Activated CD8-positive, alpha-beta memory T cell treated with anti-CD3 and anti-CD28 coated beads, Interleukin-2, amount 50 U/mL, for 4 hours (primary cell): ENCODE measurements at places on chromosomes 2 and 18.

DNA sequence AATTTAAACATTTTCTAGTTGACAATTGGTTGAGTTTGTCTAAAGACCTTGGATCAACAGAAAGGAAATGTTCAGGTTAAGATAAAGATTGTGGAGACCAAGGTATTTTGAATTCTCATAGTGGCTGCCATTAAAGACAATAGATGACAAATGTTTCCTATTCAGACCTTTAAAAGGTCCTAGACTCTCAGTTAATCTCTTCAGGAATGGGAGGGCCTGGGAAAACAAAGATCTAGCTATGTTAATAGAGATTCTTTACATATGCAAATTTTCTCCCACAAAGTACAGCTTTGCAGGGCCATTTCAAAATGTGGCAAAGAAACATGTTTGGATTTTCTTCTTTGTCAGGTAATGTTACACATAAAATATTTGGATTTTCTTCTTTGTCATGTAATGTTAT, 403.9 kb downstream of the SPAG16 start:
- DNase-seq = no peak

DNA sequence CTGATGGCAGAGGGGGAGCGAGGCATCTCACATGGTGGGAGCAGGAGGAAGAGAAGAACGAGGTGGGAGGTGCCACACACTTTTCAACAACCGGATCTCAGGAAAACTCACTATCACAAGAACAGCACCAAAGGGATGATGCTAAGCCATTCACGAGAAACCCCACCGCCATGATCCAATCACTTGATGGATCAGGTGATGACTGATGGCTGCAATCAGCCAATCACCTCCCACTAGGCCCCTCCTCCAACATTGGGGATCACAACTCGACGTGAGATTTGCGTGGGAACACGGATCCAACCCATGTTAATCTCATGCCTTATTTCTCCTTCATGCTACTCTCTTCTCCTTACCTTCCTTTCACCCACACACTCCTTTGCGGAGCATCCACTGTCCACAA, 143.6 kb downstream of the ANTXR1 start:
- DNase-seq = no peak

- peak; percentile 29 for DNase-seq
Observed at GRCh38 chr2:179020156-179020750, 29.7 kb downstream of the CCDC141 start.

DNA sequence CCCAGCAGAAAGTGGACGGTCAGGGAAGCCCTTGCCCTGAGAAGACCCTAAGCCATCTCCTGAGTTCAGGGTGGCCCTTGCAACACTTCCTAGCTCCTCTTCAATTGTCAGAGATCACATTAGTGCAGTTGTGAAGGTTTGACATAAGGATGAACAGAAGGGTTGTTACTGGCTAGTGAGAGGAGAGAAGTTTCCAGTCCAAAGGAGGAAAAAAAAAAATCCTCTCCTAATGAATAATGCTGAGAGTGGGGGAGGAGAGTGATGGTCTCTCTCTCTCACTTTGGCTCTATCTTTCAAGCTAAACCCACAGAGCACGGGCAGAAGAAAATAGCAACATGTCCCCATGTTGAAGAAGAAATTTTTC, 819.9 kb downstream of the BCL11A start:
- DNase-seq = no peak

GRCh38 chr2:144201126-144201525, 318.8 kb downstream of the ZEB2 start:
- no peak for DNase-seq

GRCh38 chr2:67255933-67256615, 141.1 kb upstream of the ETAA1 start:
- DNase-seq = no peak

- no peak for DNase-seq
Observed at GRCh38 chr18:75041586-75041985, 167.4 kb downstream of the PTGR3 start.

GRCh38 chr18:3879836-3880120, 429.8 kb downstream of the TGIF1 start:
- no peak for DNase-seq

- no peak for DNase-seq
Observed at GRCh38 chr2:234278556-234279255, 218.2 kb downstream of the ARL4C start.

- no peak for DNase-seq
Observed at GRCh38 chr18:48908916-48909315, 41.8 kb downstream of the SMAD7 start.

DNA sequence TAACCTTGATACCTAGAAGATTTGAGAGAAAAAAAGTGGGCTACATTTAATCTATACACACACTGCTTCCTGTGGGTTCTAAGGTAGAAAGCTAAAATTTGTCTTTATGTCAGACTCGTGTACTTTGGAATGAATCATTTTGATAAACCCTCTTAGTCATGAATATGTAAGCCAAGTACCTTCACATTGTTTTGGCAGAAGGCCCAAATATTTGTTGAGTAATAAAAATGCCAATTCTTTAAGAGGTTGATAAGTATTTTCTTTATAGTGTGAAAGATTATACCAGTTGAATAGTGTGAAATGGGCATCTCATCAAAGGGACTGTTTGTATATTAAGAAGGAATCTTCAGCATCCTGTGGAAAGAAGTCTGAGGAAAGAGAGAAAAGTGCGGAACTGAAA, 1464.7 kb upstream of the ZEB2 start:
- no peak for DNase-seq

DNA sequence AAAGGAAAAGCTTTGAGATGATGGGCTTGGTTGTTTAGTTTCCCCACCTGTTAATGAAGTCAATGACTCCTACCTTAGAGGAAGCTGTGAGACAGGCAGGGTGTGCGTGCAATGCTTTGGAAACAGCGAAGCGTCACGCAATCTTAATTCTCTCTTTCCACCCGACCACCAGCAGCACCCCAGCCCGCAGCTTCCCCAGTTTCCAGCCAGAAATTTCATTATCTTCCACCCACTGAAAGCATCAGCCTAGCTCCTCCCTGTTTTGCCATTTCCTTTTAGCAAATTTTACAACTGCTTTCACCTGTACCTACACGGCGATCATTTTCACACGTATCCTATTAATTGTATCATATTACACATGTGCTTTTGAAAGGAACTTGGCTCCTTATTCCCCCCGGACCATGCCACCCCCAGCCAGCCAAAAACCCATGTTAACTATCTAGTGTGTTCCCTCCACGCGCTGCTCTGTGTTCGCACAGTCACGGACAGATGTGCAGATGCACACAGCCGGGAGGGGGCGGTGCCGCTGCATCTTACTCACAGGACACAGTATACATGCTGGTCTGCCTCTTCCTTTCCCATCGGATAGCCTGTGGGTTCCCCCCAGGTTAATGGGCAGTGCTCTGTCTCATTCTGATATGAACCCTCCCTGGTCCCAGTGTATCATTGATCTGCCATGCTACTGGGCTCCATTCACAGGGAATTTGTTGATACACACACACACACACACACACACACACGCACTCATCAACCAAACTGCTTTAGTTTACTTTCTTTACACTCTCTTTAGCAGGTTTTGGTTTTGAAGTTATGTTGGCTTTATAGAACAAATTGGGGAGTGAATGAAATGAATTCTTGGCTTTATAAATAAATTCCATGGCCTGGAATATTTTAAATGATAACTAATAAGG, 22.4 kb downstream of the CYP27C1 start:
- DNase-seq = peak; percentile 46

- DNase-seq = no peak
Observed at GRCh38 chr2:122239440-122239839, 484.0 kb downstream of the TSN start.

GRCh38 chr2:235106874-235107639, 155.2 kb downstream of the SH3BP4 start:
- no peak for DNase-seq

- no peak for DNase-seq
Observed at GRCh38 chr2:39455826-39456225, 18.7 kb upstream of the MAP4K3 start.

DNA sequence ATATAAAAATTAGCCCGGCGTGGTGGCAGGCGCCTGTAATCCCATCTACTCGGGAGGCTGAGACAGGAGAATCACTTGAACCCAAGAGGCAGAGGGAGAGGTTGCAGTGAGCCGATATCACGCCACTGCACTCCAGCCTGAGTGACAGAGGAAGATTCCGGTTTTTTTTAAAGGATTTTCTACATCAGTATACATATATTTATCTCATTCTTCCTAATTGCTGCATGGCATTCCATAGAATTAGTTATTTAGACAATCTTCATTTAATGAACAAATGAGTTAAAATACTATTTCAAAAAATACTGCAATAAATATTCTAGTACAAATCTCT, 2.0 kb downstream of the GTF3C2 start:
- DNase-seq = no peak

GRCh38 chr2:118221536-118222272, 133.4 kb downstream of the INSIG2 start:
- peak; percentile 20 for DNase-seq

- no peak for DNase-seq
Observed at GRCh38 chr2:172181840-172182239, 79.1 kb upstream of the DLX2 start.

DNA sequence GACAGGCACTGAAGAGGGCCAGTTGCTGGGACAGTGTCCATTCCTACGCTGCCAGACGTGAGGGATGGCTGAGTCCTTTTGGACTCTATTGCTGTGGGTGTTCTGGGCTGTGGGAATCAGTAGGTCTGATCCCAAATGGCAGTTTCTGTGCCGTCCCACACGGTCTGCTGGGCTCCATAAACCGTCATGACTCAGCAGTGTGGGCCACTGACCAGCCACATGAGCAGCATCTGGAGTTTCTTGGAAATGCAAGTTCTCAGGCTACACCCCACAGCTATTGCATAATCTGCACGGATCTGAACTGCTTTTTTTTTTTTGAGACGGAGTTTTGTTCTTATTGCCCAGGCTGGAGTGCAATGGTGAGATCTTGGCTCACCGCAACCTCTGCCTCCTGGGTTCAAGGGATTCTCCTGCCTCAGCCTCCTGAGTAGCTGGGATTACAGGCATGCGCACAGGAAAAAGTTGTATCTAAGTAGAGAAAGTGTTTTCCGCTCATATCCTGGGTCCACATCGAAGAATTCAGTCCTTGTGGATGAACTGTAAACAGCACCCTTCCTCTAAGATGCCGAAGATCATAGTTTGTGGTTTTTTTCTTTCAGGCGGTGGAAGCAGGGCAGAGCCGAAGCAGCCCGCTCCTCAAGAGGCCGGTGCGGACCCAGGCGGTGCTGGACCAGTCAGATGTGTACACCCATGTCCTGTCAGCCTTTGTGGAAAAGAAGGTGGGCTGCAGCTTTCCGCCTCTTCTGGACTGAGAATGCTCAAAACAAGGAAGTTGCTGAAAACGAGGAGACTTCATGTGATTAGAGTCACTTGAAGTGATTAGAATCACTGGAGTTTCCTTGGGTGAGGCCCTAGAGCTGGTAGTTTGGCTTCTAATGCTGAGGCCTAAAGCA, 25.5 kb downstream of the RMC1 start:
- DNase-seq = no peak

- DNase-seq = no peak
Observed at GRCh38 chr2:200253639-200254038, 52.9 kb upstream of the SPATS2L start.

DNA sequence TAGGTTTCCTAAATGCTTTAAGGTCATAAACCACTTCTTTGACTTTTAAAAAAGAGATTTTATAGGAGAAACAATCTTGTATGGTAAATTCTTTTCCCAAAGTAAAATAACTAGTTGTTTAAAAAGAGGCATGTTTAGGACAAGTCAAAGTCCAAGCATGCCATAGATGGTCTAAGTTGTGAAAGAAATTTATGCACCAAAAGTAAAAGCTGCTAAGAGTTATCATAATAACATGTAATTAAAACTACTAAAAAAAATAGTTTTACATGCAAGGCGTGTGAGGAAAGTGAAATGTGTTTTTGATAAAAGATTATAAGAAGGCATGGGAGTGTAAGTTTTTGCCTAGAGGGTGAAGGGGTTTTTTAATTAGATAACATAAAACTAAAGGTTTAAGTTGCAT, 22.5 kb downstream of the FAM210A start:
- no peak for DNase-seq

DNA sequence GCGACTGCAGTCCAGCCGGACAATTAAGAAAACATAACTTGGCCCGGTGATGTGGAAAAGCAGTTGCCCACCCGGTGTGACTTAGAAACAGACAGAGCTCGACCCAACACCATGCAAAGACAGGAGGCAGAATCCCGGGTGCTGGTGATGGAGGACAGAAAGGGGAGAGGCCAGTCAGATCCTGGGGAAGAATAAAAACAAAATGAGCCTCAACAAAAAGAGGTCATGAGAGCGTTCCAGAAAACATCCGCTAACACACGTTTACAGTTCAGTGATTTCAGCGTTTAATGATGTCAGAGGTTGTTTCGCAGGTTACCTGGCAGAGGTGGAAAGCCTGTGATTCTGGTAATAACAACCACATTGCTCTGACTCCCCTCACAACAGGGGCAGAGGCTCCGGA, 111.9 kb downstream of the OSR1 start:
- no peak for DNase-seq

GRCh38 chr2:127014630-127015029, 92.3 kb downstream of the BIN1 start:
- DNase-seq = no peak

DNA sequence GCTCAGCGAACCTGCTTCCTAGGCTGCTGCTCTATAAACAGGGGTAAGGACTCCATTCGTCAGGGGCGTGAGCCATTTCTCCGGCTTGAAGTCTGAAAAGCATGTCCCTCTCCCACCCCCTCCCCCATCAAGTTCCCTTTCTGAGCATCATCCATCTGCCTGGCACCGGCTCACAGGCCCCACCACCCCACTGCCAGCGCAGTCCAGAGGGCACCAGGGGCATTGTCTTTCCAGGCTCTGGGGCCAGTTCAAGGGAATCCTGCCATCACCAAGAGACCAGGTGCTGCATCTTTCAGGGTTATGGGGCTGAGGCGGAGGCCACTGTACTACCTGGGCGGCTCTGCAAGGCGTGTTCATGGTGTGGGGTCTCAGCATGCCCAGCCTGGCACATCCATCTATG, 64.7 kb upstream of the EDAR start:
- no peak for DNase-seq

DNA sequence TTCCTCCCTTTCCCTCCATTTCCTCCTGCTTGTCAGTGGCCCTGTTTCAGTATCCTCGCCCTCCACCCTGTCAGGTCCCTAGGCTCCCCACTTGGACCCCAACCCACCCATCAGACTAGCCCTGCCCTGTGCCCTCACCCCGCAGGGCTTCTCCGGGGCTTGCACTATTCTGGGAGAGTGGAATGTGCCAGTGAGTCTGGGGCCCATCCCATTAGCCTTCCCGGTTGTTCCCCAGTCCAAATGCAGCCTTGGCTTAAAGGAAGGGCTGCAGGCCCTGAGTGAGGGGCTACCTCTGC, 45.5 kb downstream of the MYO7B start:
- no peak for DNase-seq

DNA sequence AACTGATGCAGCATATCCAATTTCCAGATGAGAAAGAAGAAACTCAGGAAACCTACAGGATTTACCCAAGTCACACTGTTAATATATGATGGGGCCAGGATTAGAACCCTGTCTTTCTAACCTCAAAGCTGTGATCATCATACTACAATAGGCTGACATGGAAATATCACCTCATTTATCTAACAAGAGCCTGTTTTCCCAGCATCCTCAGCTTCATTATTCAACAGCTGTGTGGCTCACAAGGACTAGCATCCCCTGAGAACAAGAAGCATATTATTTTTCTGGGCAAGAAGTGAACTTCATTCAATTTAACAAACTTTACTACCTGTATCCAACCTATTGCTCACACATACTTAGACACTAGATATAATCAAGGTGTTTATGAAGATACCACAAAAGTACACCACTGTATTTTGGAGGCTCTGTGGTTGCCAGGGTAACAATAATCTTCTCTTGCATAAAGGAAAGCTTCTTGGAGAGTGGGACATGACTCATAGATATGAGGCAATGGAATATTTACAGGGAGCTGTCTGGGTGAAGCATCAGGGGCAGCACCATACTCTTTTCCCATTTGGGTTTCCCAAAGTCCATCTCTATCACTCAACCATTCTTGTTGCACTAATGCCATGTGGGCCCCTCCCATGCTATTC, 218.2 kb downstream of the RAD51AP2 start:
- no peak for DNase-seq
